ENCODE measurements at places on chromosomes 2 and 18. TPM values are rescaled to one million over a fixed set of nuclear protein-coding genes. Genes with fewer than 3 reads are reported as not detected.

REEP1 gene
- total RNA-seq, result 0.10 TPM

BCL11A gene
- total RNA-seq, result not detected

DPP10 gene
- total RNA-seq, result not detected

LGALSL gene
- 0.64 TPM for total RNA-seq

C2orf15 gene
- total RNA-seq, result 0.20 TPM

OTOS gene
- total RNA-seq, result not detected

CIB4 gene
- not detected for total RNA-seq

PRSS56 gene
- total RNA-seq, result not detected

Data from T-helper 1 cell treated with Interleukin-12 subunit alpha and Interleukin-12 subunit beta and Interleukin-4 antibody, amounts not matched to agents 30 ng/mL and 1 ng/mL, for 36 hours (primary cell).